Ovary (tissue), 10 donors: ENCODE measurements at places on chromosomes 3 and 15. TPM values are rescaled to one million over a fixed set of nuclear protein-coding genes. Genes with fewer than 3 reads are reported as not detected.

- DNase-seq: no peak
Observed at GRCh38 chr3:184372296-184372821, 5.6 kb downstream of the THPO start.

DNA sequence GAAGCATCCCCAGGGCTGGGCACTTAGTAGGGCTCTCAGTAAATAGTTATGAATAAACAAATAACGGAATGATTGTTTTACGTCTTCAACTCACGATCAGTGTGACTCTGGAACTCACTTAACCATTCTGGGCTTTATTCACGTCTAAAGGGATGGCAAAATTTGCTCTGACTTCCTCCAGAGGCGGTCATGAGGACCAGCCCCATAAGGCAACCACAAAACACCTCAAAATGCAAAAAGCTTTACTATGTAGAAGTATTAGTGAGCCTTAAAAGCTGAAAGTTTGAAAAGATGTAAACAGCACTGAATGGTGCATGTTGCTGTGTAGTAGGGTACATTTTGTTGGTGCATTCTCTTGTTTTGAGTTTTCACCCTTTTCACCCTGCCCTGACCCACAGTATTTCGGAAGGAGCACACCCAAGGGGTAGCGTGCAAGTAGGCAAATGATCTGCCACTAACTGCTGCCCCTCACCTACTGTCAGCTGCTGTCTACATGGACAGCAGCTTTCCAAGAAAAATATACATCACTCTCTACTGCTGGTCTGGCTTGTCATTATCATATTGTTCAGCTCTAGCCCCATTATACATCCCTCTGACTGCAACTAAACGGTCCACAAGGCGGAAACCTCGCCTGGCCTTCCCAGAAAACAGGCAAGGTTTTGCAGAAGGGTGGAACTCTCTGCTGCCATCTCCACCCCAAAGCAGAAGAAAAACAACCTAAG lies 308.5 kb upstream of the PROK2 start:
- no peak for DNase-seq

DNA sequence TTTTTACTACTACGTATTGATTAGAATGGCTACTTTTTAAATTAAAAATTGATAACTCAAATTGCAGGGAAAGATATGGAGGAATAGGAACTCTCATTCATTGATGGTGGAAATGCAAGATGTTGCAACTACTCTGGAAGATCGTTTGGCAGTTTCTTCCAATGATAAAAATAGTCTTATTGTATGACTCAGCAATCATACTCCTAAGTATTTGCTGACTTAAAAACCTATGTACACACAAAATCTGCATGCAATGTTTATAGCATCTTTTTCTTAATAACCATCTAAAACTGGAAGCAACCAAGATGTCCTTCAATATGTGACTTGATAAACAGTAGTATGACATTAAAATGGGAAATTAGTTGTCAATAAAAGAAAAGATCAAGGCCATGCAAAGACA lies 87.4 kb upstream of the LRRC3B start:
- DNase-seq: no peak

DNA sequence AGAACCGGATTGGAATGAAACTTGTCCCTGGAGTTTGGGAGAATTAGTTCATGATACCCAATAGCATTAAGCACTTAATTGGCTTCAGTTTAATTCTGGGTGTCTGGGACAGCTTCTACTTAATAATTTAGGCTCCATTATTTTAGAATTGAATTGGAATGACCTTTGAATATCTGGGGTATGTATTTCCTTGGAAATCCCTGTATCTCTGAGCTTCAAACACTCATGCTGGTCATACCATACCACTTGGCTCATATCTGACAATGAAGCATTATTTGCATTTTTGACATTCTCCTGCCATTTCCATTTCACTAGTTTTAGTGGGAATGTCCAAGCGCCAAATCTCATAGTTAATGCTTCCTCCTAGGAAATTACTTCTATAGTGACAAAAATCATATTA lies 393.1 kb downstream of the DIPK2A start:
- no peak for DNase-seq

- DNase-seq: no peak
Observed at GRCh38 chr3:197428117-197428801, 127.5 kb downstream of the BDH1 start.

DNA sequence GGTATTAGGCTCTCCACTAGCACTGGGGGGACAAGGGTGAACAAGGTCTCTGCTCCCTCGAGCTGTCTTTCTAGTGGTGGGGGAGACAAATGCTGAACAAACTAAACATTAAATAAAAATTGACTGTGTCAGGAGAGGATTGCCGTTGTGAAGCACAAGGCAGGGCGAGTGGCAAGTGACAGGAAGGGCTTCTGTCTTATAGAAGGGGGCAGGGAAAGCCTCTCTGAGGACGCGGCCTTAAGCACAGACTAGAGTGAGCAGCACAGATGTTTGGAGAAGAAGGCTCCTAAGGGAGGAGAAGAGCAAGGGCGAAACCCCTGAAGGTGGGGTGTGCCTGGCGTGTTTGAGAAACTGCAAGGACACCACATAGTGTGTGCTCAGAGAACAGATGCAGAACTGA lies 50.9 kb upstream of the ATP2B2 start:
- DNase-seq: no peak

DNA sequence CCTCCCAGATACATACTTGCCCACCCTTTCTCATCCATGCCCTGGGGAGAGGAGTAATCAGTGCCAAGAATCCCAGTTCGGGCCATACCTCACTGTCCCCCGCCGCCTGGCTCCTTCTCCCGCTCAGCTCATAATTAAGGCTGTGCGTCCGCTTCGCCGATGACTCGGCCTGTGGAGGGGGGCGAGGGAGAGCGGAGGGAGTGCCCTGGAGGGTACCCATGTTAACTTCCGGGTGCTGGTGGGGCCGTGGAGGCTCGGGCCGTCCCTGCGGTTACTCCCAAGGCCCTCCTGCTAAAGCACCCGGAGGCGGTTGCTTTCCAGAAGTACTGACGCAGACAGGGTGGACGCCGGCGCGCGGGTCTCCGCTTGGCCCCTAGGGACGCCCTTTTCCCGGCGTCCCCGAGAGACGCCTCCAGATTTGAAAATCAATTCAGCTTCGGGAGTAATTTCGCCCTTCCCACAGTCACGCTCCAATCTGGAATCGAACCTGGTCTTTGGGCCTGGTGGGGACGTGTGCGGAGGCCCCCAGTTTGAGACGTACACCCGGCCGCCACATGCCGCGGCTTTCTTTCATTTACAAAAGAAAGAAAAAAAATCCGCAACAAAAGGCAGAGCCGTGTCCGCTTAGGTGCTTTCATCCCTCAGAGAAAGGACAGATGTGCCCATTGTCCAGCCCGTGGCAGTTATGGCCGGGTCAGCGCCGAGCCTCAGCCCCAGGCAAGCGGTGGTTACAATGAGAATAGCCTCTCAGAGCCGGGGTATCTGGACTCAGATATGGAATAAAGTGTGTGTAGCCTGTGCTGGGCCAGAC lies 1.0 kb upstream of the ONECUT1 start:
- no peak for DNase-seq

- no peak for DNase-seq
Observed at GRCh38 chr3:173700336-173700735, 302.8 kb downstream of the NLGN1 start.

GRCh38 chr15:74191798-74192197 lies 10.8 kb downstream of the STRA6 start:
- DNase-seq: no peak

- DNase-seq: no peak
Observed at GRCh38 chr3:3134750-3135448, 8.2 kb downstream of the TRNT1 start.

DNA sequence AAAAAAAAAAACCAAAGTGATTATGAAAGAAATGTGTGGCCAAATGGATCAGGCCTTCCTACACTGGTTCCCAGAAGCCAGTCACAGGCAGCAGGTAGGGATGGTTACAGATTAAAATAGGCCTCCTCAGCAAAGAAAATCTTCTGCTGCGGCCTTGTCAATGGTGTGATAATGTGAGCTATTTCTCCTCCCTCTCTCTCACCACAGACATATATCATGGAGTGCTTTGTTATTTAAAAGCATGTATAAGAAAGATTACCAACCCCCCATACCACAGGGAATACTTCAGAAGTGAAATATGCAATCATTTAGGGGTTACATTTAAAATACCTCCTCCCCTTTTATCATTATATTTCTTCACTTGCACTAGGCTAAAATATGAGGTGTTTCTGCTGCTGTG lies 32.2 kb upstream of the LRTM1 start:
- no peak for DNase-seq

DNA sequence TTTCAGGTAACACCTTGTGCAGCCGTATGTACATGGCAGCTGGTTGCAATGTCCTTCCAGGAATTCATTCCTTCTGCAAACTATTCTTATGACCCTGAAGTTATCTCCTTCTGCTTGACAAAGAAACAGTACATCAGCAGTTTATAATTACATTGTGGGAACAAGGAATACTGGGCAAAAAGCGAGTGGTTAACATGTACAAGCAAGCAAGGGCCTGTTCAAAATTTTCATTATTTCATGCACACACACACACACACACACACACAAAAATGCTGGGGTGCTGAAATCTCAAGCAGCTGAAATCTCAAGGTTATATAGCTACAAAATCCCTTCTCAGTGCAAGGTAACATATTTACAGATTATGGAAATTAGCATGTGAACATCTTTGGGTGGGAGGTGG lies 30.7 kb downstream of the GTPBP8 start:
- no peak for DNase-seq

- no peak for DNase-seq
Observed at GRCh38 chr15:98174286-98174685, 213.8 kb downstream of the ARRDC4 start.

DNA sequence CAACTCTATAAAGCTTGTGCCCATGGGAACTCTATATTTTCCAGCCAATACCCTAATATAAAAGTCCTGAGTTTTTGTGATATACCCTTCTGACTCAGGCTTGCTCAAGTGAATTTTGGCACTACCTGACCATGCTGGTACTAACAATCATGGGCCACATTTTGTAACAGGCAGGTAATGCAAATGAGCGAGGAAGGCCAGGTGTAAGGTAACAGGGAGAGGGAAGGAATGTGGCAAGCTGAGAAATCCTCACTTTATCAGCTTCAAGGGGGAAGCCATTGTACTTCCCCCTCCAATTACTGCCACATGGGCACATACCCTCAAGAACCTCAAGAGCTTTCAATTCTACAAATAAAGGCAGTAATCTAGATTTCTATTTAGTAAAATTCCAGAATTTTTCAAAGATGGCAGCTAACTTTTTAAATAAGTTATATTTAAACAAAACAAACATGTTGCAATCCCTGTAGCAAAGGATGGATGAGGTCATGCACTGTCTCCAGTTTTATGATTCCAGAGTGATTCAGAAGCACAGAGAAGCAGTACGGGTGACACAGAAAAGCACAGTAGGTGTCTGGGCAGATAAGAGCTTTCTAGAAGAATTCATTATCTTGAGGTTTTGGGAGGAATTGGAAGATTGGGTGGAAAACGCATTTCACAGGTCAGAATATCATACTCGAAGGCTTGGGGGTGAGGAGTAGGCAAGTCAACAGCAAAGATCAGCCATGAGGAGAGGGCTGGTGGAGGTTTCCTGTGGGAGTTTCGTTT lies 87.6 kb downstream of the FOXP1 start:
- DNase-seq: no peak

DNA sequence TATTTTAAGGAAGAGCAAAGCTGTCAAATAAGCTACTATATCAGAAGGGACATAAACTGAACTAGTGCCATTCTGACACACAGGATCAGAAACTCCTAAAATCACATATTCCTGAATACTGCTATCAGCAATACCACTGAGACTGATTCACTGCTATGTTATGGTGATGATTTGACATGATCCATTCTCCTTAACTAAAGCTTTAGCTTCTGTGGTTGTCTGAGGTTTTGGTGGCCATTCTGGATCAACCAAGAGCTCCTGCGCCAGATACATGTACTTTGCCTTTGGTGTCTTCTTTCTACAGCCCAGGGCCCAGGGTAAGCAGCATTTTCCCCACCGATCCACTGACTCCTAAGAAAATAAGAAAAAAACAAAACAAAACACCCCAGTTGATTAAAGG lies 6.7 kb upstream of the GP5 start:
- no peak for DNase-seq

- DNase-seq: no peak
Observed at GRCh38 chr3:39705351-39705900, 104.0 kb upstream of the MYRIP start.

- DNase-seq: no peak
Observed at GRCh38 chr3:55406696-55407425, 80.2 kb downstream of the WNT5A start.

DNA sequence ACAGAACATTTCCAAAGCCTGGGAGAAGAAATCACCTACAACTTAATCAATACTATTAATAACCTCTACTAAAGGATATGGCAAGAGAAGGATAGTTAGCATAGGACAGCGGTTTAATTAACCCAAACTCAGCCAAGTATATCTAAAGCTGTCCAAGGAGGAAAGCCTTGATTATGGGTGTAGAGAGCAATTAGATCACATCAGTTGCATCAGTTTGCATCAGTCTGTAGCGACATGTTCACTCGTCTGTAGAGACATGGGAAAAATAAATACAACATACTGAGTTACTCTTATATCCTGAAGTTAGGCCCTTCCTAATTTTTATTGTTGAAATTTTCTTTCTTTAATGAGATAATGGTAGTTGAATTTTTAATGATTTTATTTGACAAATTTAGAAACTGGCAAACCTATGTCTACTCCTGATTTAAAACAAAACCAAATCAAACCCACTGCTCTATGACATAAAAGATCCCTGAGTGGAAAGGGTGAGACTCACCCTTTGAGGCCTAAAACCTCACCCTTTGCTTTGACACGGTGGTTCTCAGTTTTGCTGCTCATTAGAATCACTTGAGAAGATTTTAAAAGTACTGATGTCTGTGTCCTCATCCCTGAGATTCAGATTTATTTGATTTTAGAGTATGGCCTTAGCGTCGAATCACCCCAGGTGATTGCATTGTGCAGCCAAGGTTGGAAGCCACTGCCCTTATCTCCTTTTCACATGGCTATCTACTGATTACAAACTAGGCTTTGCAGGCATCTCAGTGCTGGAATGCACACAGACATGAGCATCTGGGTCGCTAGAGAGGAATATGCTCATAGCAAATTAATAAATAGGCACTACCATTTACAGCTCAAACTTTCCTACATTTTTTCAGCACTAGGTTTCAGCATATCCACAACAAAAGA lies 2.8 kb upstream of the CLRN1 start:
- no peak for DNase-seq

GRCh38 chr3:65406470-65406869 lies 632.2 kb downstream of the MAGI1 start:
- no peak for DNase-seq

DNA sequence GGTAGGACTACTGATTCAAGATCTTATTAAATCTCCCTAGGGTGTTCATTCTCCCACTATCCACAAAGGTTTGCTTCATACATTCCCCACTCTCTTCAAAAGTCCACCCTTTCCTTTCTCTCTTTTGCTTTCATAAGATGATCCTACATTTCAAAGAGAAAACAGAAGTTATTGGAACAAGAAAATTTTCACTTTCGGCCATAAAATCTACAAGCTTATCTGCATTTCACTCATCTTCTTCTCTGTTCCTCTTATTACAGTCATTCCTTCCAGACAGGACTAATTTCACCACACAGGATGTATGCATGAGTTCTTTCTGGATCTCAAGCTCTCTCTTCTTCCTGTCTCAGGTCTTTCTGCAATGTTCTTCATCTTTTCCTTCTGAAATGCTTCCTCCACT lies 238.7 kb downstream of the ISL2 start:
- no peak for DNase-seq

Gene HCLS1
- total RNA-seq: 35.1 TPM

Gene AHSG
- not detected for total RNA-seq

Gene HESX1
- 0.51 TPM for total RNA-seq

Gene SPESP1
- total RNA-seq: 3.1 TPM

Gene CACNA2D3
- 5.1 TPM for total RNA-seq

Gene GNAT1
- total RNA-seq: not detected

Gene LRRC34
- 4.3 TPM for total RNA-seq

Gene DGKG
- total RNA-seq: 5.1 TPM

Gene BOC
- total RNA-seq: 59.5 TPM

Gene ERICH6
- total RNA-seq: 0.51 TPM

Gene SEMA5B
- 1.4 TPM for total RNA-seq
